ENCODE measurements at places on chromosomes 11 and 22.

GRCh38 chr11:15988016-15988550, 368.3 kb downstream of the SOX6 start:
- DNase-seq, result no peak

GRCh38 chr11:64385945-64386704, 27.2 kb downstream of the RPS6KA4 start:
- no peak for DNase-seq

DNA sequence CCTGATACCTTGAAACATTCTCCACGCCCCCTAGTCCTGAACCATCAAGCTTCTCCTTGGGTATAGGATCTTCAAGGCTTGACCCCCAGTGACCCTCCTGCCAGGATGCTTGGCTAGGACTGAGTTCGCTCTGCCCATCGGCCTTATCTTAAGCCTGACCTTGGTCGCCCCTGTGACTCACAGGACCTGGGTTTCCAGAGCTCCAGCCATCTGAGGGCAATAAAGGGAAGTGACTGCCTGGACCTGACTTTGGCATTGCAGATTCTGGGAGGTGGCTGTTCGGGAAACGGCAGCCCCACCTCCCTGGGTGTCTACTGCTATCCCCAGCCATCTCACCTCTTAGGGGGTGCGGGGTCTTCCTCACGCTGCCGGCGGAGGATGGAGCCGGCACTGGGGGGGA, 15.4 kb downstream of the CARD10 start:
- no peak for DNase-seq

DNA sequence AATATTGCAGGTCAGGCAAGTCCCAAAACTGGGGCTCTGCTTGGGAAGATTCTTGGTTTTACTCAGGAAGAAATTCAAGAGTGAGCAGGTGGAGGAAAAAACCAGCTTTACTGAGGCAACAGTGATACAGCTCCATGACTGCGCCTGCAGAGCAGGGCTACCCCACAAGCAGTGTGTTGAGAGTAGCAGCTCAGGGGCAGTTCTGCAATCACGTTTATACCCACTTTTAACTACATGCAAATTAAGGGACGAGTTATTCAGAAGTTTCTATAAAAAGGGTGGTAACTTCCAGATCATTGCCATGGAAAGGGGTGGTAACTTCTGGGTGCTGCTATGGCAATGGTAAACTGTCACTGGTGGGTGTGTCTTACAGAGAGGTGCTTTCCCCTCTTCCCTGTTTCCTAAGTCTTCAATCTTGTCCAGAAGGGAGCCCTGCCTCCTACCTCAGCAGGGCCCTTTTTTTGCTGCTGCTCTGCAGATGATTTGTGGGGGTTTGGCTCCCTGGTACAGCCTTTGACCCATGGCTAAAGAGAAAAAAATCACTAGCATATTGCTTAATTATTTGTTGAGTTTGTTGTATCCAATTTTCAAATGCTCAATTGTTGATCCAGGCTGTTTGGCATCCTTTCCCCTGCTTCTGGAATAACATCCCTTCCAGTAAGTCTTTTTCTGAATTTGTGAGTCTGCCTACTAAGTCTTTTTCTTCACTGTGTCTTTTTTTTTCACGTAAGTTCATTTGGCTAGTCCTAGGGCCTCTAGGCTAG, 30.0 kb upstream of the ME3 start:
- no peak for DNase-seq

- DNase-seq, result no peak
Measured at GRCh38 chr11:117690484-117691217, 106.4 kb downstream of the DSCAML1 start.

GRCh38 chr11:65214212-65214845, 32.6 kb downstream of the CAPN1 start:
- DNase-seq, result no peak

DNA sequence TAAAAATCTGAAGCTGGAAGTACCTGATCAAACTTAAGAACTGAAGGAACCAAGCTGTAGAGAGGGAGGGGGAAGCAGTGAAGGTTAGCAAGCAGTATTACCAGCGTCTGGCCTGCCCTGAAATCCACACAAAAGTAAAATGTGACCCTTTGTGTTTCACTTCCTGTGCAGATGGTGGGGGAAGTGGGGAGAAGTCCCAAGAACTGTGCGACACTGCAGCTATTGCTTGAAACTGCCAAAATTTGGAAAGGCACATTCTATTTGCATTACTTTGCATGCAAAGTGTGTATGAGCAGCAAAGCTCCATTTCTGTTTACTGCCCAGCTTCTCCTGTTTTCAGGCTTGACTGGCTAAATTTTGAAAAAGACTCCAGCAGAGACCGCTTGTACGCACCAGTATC, 72.1 kb upstream of the BMAL1 start:
- DNase-seq, result no peak

GRCh38 chr11:75811485-75811884, 3.5 kb upstream of the UVRAG start:
- DNase-seq, result no peak

DNA sequence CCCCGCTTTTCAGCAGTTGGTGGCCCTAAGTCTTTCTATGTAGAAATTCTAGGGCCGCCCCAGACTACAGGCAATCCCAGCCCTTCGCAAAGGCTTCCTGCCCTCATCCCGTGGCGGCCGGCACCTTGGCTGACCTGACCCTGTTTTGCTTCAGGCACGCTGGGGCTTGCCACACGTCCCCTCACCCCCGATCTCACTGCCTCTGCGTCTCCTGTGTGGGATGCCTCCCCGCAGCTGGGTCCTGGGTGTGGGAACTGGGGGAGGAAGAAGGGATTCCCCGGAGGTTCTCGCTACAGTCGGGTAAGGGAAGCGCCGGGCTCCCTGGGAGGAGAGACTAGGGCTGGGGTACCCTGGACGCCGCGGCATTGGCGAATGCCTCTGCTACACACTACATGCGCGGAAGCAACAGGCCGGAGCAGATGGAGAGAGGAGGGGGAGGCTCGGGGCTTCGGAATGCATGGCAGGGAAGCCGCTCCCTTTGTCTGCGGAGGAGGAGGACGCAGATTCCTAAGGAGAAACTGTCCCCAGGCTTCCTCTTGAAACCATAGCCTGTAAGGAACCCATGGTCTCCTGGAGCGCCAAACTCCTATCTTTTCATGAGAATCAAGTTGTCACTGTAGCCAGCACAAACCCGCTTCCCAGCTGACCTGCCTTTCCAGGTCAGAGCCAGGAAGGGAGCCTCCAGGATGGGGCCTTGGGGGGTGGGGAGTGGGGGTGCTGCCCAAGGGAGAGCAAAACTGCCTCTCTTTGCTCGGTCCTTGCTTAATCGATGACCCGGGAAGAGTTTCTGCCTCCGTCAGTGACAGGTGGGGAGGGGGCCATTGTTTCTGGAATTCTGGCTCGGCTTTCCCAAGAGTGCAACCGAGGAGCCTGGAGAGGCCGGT, 1.4 kb downstream of the DTX4 start:
- no peak for DNase-seq

- no peak for DNase-seq
Measured at GRCh38 chr11:126102436-126102981, 39.8 kb upstream of the CDON start.

DNA sequence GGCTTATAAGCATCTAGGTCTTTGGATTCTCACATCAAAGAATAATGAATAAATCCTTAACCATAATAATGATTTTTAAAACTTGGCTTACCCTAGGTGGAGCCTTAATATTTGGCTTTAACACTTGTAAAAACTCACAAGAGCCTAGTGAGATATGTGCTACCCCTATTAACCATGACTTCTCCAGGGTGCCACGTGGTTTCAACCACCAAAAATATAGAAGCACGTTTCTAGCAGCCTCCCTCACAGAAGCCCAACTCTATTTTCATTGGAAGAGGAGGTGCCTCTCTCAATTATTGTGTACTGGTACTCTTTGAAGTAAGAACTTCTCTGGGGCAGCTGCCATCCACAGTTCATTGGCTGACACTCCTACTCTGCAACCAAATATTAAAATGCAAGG, 46.5 kb upstream of the GDPD4 start:
- no peak for DNase-seq

- DNase-seq, result no peak
Measured at GRCh38 chr22:23356094-23356493, 175.8 kb downstream of the BCR start.

DNA sequence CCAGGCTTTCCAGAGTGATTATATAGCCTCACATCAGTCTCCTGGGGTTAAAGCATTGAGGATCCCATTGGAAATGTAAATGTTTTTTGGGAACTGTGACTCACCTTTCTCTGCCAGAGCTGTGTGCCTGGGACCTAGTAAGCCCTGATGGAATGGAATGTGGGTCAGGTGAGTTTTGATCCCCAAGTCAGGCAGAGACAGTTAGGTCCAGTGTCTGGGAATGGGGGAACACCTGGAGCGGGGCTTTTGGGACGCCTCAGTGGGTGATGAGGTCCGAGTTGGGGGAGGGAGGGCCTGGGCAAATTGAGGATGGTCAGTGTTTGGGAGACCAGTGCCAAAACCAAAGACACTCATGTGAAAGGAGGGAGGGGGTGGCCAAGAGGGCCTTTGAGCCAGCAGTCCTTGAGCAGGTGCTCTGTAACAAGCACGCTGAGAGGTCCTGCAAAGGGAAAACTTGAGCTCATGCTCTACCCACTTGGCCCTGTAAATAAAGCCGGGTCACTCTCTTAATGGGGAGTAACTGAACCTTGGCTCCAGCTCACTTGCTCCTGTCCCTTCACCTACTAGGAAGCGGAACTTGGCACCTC, 104.7 kb downstream of the NAV2 start:
- DNase-seq, result no peak

- DNase-seq, result no peak
Measured at GRCh38 chr11:111400595-111400994, 21.5 kb upstream of the POU2AF1 start.

DNA sequence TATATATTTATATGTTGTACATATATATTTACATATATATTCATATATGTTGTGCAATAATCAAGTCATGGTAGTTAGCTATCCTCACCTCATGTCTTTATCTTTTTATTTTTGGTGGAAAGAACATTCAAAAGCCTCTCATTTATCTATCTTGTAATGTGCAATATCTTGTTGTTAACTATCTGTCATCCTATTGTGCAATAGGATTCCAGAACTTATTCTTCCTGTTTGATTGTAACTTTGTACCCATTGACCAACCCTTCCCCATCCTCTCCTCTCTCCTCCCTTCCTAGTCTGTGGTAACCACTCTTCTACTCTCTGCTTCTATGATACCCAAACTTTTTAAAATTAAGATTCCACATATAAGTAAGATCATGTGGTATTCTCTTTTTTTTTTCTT, 115.6 kb upstream of the PDGFD start:
- DNase-seq, result no peak

- DNase-seq, result no peak
Measured at GRCh38 chr11:11992257-11993212, 15.9 kb downstream of the DKK3 start.

DNA sequence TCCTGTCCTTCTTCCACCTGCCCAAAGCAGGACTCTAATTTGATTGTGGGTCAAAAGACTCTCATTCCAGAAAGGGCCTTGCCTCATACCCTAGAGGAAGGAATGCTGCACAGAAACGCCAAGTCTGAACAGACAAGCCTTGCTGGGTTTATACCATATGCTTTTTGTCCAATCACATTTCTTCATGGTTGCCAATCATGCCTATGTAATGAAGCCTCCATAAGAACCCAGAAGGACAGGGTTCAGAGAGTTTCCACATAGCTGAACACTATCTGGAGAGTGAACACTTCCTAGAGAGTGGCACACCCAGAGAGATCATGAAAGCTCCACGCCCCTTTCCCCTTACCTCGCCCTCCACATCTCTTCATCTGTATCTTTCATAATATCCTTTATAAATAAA, 4.8 kb upstream of the SAA2 start:
- no peak for DNase-seq

- DNase-seq, result no peak
Measured at GRCh38 chr11:29027436-29027835, 919.2 kb downstream of the METTL15 start.

DNA sequence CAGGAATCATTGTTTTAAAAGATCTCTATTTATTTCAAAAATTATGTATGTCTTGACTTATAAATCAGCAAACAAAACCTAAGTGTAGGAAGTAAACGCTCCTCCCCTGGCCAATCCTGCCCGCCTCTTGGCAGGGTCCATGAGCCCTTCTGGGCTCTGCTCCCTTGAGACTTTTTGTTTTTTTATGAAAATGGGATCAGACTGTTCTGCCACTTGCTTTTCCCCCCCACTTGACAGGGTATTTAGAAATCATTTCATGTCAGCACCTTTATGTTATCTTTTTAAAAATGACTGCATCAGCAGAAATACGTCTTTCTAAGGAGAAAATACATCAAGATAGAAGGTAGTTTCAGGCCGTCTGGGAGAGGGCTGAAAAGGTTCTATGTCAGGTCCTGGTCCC, 35.6 kb downstream of the FBLN1 start:
- DNase-seq, result no peak

GRCh38 chr11:65862191-65862735, 2.0 kb downstream of the MUS81 start:
- DNase-seq, result no peak

DNA sequence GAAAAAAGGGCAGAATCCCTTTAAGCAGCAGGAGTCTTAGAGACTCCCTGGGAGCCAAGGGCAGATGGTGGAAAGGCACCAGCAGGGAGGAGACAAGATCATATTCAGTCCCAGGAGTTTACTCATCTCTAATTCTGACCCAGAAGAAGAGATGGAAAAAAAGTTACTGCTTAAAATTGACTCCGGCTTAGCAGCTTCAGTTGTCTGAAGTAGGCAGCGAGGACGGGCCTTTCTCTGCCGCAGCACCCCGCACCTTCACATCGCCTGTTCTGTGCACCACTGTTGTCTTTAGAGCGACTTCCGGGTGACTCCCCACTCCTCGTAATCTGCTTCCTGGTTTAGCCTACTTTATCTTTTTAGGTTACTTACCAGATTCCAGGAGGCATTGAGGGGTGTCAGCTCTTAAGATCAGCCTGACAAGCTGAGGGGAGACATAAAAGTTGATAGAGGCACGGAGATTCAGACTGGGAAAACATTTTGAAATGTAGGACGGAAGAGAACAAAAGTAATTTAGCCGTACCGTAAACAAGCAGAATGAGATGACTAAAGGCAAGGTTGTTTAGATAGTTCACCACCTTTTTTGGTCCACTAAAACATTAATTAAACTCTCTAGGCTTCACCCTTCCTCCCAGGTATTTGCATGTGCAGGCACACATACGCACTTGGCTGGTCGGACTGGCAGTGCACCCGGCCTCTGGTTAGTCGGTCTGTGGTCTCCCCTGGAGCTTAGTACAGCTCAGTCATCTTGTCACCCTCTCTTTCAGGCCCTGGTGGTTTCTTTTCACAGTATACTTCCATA, 74.3 kb downstream of the CECR2 start:
- DNase-seq, result no peak

DNA sequence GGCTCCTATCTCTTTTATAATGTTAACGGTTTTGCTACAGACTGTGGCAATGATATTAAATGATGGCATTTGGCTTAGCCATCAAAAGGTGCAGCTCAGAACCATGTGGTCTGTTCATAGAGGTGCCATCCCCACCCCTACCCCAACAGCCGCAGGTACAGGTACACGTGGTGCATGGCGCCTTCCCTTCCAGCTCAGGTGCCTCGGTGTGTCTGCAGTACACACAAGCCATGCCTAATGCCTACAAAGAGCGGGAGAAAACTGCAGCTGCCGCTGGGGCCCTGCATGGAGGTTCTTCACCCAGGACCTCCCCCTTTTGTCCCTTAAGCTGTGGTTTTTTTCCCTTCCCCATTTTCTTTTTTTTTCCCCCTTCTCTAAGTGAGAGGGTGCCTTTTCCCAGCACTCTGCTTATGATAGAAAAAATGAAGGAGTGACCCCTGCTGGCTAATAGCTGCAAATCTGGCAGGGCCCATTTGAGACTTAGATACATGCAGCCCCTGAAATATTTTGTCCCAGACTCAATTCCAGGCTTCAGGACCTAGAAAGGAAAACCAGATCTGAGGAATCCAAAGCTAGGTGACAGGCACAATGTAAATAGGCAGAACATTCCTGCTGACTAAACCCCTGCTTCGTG, 6.5 kb downstream of the OR52M1 start:
- no peak for DNase-seq

All from esophagus squamous epithelium (tissue), 5 donors.